ENCODE measurements at places on chromosomes 6 and 20. TPM values are rescaled to one million over a fixed set of nuclear protein-coding genes. Genes with fewer than 3 reads are reported as not detected.

Gene ZNF334
- total RNA-seq: 0.27 TPM

Gene VSTM2L
- total RNA-seq: 2.6 TPM

GRCh38 chr6:82145926-82146452, 101.6 kb downstream of the IBTK start:
- DNase-seq: no peak

DNA sequence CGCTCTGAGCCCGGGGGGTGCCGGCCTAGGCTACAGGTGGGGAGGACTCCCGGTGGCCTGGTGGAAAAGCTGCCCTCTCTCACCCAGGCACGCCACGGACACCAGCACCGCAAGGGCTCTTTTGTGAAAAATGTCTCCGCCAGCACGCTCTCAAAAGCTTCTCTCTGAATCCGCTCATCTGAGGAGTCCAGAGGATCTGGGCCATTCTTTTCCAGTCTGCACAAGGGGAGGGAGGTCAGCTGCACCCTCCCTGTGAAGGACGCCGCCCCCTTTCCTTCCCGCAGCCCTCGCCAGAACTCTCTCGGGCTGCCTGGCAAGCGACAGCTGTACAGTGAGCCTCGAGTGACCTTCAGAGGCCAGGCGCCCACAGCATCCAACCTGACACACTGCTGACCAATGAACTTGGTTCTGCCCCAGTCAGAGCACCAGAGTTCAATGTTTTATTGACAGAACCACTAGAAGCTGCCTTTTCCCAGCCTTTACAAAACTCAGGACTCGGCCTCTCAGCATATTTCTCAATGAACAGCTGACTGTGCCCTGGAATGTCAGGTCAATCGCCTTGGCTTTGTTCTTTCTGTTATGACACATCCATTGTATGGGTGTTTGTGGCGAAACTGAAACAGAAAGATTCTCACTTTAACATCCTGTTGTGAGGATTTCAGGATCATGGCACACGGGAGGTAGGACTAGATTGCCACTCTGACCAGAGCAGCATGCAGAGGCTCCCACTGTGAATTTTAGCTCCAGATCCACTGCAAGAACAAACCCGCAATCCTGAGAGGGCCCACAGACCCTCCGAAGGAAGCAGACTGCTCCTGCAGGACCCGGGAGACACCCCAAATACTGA, 26.7 kb downstream of the SERPINB9 start:
- DNase-seq: no peak

Gene C20orf204
- 0.57 TPM for total RNA-seq

Gene SCGN
- not detected for total RNA-seq

Gene MAS1
- not detected for total RNA-seq

Gene KCNK15
- 2.5 TPM for total RNA-seq

GRCh38 chr6:73145690-73146089, 79.6 kb downstream of the KHDC1L start:
- no peak for DNase-seq

DNA sequence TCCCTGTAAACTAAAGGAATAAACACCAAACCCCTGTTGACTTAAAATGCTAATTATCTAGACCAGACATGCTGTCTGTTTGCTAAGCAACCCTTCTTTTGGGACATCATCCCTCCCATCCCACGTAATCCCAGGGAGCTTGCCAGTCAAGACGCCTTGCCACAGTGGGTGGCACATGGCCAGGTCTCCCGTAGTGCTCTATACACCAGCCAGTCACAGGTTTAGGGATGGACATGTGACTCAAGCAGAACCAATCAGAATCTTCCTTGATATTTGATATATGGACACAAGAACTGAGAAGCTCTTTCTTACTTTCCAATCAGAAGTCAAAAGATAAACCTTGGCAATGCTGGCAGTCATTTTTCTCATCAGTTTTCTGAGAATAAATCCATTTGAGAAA, 60.0 kb downstream of the CNKSR3 start:
- DNase-seq: no peak

GRCh38 chr6:111922454-111923297, 49.4 kb upstream of the FYN start:
- DNase-seq: no peak

Gene MUC22
- 6.1 TPM for total RNA-seq

Gene SEMG1
- total RNA-seq: not detected

GRCh38 chr6:95321126-95321525, 256.2 kb upstream of the MANEA start:
- no peak for DNase-seq

- no peak for DNase-seq
Observed at GRCh38 chr20:22430154-22430745, 154.1 kb downstream of the FOXA2 start.

- DNase-seq: no peak
Observed at GRCh38 chr6:90790058-90790457, 203.2 kb upstream of the MAP3K7 start.

DNA sequence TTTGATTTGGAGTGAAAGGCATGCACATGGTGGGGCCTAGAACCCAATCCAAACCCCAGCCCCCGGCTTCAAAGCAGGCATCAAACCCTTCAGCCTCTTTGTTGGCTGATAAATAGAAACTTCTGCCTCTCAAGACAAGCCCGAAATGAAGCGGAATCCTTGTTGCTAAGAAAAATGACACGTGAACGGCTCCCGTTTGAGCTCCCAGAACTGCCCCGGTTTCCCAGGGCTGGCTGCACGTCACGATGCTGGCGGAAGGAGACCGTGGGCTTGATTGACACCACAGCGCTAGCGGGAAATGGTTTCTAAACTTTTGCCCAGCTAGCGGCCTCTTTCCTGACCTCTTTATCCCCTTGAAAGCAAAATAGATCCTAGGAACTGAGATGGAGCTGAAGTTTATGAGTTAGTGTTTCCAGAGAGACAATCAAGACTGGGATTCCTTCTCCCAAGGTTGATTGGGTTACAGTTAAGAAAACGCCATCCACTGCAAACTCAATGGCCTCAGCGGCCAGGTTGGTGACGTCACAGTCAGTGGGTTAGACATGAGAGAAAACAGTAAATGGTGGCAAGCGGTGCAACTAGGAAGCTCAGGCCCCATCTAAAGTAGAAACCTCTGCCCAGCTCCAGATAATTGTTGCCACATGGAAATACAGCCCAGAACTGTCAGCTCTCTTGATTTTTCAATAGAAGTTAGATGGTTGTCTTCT, 117.0 kb downstream of the ANKRD60 start:
- no peak for DNase-seq

Data from esophagus squamous epithelium (tissue), 5 donors.